ENCODE measurements at places on chromosomes 5 and 9.

DNA sequence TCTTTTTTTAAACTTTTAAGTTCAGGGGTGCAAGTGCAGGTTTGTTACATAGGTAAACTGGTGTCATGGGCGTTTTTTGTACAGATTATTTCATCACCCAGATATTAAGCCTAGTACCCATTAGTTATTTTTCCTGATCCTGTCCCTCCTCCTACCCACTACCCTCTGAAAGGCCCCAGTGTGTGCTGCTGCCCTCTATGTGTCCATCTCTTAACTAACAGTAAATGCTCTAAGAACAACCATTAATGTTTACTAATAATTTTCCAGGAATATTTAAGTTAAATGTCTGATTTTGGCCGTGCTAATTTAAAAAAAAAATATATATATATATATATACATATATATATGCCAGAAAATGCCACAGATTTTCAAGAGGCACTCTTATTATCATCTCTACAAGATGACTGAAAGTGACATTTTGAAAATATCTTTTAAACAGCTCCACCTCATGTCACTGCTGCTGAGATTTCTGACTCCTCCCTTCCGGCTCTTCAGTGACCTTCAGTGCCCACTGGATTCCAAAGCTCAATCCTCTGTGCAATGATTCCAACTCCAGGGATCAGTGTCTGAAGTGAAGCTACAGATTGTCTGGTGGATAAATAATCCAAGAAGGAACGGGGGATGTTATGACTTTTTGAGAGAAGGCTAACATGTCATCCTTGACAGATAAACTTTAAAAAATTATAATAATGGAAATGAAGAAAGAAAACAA lies 46.7 kb upstream of the HNRNPA0 start:
- no peak for DNase-seq

DNA sequence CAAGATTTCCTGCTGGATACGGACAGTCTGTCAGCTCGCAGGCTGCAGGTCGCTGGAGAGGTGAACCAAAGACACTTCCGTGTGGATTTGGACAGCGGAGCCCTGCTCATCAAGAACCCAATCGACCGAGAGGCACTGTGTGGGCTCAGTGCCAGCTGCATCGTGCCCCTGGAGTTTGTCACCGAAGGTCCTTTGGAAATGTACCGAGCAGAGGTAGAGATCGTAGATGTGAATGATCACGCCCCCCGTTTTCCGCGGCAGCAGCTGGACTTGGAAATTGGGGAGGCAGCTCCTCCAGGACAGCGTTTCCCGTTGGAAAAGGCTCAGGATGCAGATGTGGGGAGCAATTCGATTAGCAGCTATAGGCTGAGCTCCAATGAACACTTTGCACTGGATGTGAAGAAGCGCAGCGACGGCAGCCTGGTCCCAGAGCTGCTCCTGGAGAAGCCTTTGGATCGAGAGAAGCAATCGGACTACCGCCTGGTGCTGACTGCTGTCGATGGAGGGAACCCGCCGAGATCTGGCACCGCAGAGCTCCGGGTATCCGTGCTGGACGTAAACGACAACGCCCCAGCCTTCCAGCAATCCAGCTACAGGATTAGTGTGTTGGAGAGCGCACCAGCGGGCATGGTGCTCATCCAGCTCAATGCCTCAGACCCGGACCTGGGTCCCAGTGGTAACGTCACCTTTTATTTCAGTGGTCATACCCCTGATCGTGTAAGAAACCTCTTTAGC lies 658 bp downstream of the PCDHGC4 start:
- no peak for DNase-seq

DNA sequence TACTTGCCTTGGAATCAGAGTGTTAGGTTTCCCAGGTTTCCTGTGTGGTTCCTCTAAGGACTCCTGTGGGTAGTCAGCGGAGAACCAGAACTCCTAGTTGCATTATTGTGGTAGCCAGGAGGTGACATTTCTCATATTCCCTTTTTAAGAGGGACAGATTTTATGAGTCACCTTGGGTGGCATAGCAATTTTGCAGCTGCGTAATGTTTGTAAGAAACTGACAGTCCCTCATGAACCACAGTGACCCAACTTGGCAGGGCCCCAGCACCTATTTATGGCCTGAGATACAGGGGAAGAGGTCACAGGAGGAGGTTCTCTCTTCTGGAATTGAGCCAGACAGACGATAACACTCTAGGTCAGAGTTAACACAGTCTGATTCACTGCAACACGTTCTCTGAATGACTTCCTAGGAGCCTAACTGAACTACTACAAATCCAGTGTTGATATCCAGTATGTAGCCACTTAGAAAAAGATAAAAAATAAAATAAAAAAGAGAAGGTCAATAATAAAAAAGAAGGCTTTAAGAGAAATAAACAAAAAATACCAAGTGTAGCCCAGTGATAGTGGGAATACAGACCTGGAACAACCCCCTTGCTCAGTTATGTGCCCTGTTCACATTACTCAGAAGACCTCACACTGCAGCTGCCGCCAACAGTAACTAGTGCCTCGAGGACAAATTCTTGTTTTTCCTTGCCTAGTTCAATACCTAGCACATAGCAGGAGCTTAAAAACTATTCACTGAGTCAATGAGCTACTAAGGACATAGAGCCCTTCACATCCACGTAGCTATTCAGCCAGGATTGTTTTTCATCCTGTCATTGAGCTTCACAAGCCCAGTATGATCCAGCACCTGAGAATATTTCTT lies 50.7 kb upstream of the VLDLR start:
- DNase-seq = no peak

- DNase-seq = no peak
These were observed at the start of gene PCDHB9 for GRCh38 chr5:141186897-141187512. PCDHB9 (plus strand) TSS chr5:141187161; CDS start chr5:141187319, 158 bp downstream.

- no peak for DNase-seq
These were observed 42.9 kb upstream of the ALDOB start for GRCh38 chr9:101478444-101478843.

DNA sequence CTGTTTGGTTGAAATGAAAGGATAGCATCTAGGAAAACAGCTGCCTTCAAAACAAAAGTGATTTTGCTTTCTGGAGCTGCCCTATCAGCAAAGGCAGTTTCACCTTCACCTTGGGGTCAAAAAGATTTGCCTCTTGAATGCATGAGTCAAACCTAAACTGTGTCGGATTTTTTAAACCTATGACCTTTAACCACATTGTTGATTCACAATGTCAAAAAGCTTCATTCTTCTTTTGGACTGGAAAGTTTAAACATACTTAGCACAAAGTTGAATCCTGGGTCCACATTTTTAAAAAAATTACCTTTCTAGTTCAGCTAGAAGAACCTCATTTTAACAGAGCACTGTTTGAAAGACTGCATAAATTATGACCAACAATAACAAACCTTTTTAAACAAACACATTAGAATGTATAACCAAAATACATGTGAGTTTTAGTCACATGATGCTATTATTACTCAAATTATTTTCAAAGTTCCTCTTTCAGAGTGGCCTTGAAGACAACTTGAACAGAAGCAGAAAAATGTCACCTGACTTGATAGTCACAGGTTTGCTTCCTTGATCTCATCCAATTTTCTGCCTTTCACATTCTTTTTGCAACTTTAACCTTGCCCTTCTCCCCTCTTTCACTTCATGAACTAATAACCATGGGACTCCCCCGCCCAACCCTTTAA lies 109.7 kb upstream of the LHFPL2 start:
- DNase-seq = no peak

DNA sequence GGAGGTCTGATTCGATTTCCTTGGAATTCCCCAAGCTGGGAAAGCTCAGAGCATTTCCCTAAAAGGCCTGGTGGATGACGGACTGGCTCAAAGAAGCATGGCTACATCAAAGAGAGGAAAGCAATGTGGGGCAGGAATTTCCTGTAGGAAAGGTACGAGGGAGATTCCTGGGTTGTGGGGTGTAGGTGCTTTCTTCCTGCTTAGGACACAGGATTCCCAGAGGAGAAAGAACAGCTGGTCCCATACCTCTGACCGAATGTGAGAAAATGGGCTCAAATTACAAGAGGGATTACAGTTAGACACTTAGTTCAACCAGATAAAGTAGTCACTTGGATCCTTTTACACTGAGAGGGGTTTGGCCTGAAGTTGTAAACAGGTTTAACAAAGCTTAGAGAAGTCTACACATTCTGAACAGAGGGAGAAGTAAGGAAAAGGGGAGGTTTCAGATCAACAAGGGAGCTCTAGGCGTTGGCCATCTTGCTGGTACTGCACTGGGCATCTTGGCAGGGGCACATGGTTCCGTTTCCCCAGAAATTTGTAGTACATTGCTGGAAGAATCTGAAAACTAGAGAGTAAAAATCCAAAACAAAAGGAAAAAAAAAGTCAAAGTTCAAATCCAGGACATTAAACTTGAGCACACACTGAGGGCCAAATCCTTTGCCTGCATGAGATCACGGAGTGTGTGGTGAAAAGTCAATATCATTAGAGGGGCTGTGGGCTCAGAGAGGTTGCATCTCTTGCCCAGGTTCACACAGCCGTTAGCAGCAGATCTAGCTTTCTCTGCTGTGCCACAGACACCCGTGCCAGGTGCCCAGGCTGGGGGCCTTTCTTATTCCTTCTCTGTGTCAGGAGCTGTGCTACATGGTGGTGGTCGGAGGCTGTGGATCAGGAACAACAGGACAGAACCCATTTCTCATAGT lies 171.3 kb downstream of the RGS3 start:
- DNase-seq = no peak

GRCh38 chr9:125119643-125120286 lies 23.6 kb downstream of the SCAI start:
- DNase-seq = no peak

- DNase-seq = no peak
These were observed 20.1 kb downstream of the TMEM268 start for GRCh38 chr9:114631166-114631565.

- no peak for DNase-seq
These were observed 86.6 kb upstream of the SHISAL2B start for GRCh38 chr5:64603676-64604075.
